ENCODE measurements at places on chromosomes 5 and 9.

- no peaks in the 10 kb centered on the region for H3K4me1 ChIP-seq
- no peak for DNase-seq
- peaks cover 7% of the 10 kb centered on the region for H3K27me3 ChIP-seq
- no peaks in the 10 kb centered on the region for H3K36me3 ChIP-seq
- no peak overlapping the region for H3K4me3 ChIP-seq
Observed at GRCh38 chr9:83197591-83197990, 134.6 kb upstream of the RASEF start.

- no peaks in the 10 kb centered on the region for H3K27me3 ChIP-seq
- no peaks in the 10 kb centered on the region for H3K36me3 ChIP-seq
- H3K4me1 ChIP-seq, result no peaks in the 10 kb centered on the region
- H3K4me3 ChIP-seq, result no peak overlapping the region
- DNase-seq, result no peak
Observed at GRCh38 chr5:90909101-90909503, 350.5 kb downstream of the ADGRV1 start.

GRCh38 chr5:112415552-112415951, 3.5 kb downstream of the EPB41L4A start:
- no peaks in the 10 kb centered on the region for H3K27me3 ChIP-seq
- no peak overlapping the region for H3K27ac ChIP-seq
- H3K4me3 ChIP-seq, result no peak overlapping the region
- no peaks in the 10 kb centered on the region for H3K36me3 ChIP-seq
- peaks cover 37% of the 10 kb centered on the region for H3K4me1 ChIP-seq

- H3K27me3 ChIP-seq, result no peaks in the 10 kb centered on the region
- H3K27ac ChIP-seq, result no peak overlapping the region
- no peak for DNase-seq
- H3K36me3 ChIP-seq, result peaks cover 25% of the 10 kb centered on the region
Observed at GRCh38 chr9:125436613-125437443, 175.2 kb downstream of the GAPVD1 start.

DNA sequence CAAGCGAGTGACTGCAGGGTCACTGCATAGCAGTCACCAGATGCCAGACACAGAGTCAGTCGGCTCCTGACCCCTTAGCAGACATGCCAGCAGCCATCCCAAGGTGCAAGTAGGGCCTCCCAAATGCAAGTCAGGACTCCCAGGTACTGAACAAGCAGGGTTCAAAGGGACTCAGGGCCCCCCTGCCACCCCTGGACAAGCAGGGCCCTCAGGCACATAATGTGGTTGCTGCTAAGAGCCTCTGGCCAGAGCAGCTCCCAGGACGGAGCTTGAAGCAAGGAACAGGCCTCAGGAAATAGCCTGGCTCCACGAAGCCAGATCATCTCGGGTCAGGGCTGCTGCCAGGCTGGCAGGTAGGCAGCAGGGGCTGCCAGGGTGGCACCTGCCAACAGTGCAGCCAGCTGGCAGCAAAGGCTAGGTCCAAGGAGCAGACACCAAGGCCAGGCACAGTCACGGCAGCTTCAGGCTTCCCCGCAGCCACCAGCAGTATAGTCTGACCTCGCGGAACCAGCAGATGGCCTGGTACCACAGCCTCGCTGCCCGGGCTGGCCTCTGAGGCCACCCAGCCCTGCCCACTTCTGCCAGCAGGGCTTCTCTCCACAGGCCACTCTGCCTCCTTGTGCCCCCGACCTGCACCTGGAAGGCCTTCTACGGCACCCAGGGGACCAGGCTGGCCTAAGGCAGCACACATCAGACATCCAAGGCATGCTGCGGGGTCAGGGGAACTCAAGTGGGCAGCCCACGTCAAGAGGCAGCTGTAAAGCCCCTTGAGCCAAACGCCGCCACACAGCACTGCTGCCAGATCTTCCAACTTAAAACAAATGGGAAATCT, 7.4 kb downstream of the EEIG1 start:
- H3K27ac ChIP-seq, result peak overlapping the region; percentile 95
- H3K36me3 ChIP-seq, result no peaks in the 10 kb centered on the region
- no peak for DNase-seq
- H3K4me3 ChIP-seq, result peak overlapping the region; percentile 91

DNA sequence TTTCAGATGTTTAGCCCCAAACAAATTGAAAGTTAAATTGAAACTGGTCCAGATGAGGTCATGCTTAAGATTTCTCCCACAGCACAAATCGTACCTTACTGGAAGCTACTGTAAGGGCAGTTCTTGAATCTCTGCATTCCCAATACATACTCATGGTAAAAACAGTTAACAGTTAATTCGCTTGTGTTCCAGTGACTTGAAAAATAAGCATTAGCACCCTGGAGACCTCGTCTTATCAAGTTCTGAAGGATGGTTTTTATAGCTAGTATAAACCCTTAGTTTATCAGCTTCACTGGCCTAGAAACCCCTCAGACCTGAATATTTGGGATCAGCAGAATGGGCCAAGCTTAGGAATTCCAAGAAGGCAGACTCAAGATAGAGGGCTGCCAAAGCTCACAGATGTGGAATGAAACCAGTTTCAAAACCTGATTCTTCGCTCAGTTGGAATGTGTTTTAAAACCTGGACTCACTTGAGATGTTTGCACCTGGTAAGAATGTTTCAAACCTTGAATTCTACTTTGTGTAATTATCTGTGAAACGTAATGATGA, 103.6 kb downstream of the C9orf152 start:
- no peak overlapping the region for H3K27ac ChIP-seq
- no peak overlapping the region for H3K4me3 ChIP-seq
- no peaks in the 10 kb centered on the region for H3K36me3 ChIP-seq
- no peaks in the 10 kb centered on the region for H3K27me3 ChIP-seq

- H3K4me3 ChIP-seq, result no peak overlapping the region
- no peak for DNase-seq
- peak overlapping the region; percentile 41 for H3K27ac ChIP-seq
- no peaks in the 10 kb centered on the region for H3K36me3 ChIP-seq
- peaks cover 12% of the 10 kb centered on the region for H3K4me1 ChIP-seq
Observed at GRCh38 chr5:126414874-126415502, 8.2 kb upstream of the GRAMD2B start.

- no peak for DNase-seq
- H3K4me1 ChIP-seq, result peaks cover 12% of the 10 kb centered on the region
- H3K27ac ChIP-seq, result no peak overlapping the region
- no peaks in the 10 kb centered on the region for H3K27me3 ChIP-seq
Observed at GRCh38 chr9:121447321-121447834, 52.3 kb downstream of the GGTA1 start.

GRCh38 chr9:86128235-86128822, 29.0 kb upstream of the GOLM1 start:
- DNase-seq, result no peak
- no peak overlapping the region for H3K4me3 ChIP-seq
- no peaks in the 10 kb centered on the region for H3K27me3 ChIP-seq
- no peak overlapping the region for H3K27ac ChIP-seq
- no peaks in the 10 kb centered on the region for H3K4me1 ChIP-seq

DNA sequence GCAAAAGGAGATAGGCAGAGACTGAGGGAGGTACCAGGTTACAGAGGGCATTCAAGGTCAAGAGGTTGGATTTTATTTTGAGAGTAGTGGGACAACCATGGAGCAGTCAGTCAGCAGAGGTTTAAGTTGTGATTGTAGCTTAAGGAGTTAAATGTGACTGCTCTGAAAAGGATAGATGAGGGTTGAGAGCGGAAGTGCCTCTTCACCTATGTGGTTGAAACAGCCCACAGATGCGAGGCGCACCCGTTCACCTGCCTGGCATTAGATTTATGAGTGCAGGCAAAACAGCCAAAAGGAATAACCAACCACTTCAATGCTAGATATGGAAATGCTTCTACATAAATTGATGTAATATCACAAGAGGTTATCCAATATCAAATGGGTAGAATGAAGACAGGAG, 8.4 kb downstream of the ZNF474 start:
- no peak for DNase-seq
- no peak overlapping the region for H3K4me3 ChIP-seq
- H3K27me3 ChIP-seq, result no peaks in the 10 kb centered on the region
- H3K4me1 ChIP-seq, result no peaks in the 10 kb centered on the region
- H3K36me3 ChIP-seq, result no peaks in the 10 kb centered on the region
- no peak overlapping the region for H3K27ac ChIP-seq

DNA sequence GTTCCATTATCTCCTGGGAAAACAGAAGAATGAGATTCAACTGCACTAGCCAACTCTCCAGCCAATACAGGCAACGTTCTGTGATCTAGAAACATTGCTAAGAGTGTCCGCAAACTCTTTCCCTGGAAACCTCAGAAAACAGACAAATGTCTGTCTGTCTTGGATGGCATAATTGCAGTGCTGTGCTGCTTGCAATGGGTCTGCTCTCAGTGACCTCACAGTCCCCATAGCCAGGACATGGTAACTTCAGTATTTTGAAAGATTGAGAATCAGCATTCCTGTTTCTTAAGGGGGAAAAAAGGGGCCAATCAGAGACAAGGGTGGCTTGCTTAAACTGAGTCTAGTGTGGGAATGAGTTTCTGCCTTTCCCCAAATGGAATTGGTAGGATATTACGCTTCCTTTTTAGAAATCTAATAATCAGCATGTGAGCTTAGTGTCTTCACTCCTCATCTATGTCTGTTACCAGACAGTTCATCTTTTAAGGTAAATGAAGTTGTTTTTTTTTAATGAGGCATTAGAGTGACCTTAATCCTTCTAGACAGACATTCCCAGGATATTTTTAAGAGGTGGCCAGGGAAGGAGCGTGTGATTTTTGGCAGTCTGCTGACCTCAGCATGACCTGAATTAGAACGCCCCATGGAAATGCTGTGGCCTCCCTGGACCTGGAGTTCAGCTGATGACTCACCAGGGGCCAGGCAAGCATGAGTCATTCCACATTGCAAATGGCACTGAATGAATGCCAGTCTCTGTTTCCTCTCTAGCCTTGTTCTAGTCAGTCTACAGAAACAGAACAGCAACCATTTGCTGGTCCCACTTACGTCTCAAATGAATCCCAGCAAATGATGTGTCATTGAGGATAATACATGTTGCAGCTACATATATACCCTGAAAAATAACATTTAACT, 210.2 kb upstream of the ACTBL2 start:
- H3K36me3 ChIP-seq, result no peaks in the 10 kb centered on the region
- H3K4me1 ChIP-seq, result peaks cover 51% of the 10 kb centered on the region
- H3K27me3 ChIP-seq, result no peaks in the 10 kb centered on the region
- H3K4me3 ChIP-seq, result no peak overlapping the region
- H3K27ac ChIP-seq, result peak overlapping the region; percentile 42

DNA sequence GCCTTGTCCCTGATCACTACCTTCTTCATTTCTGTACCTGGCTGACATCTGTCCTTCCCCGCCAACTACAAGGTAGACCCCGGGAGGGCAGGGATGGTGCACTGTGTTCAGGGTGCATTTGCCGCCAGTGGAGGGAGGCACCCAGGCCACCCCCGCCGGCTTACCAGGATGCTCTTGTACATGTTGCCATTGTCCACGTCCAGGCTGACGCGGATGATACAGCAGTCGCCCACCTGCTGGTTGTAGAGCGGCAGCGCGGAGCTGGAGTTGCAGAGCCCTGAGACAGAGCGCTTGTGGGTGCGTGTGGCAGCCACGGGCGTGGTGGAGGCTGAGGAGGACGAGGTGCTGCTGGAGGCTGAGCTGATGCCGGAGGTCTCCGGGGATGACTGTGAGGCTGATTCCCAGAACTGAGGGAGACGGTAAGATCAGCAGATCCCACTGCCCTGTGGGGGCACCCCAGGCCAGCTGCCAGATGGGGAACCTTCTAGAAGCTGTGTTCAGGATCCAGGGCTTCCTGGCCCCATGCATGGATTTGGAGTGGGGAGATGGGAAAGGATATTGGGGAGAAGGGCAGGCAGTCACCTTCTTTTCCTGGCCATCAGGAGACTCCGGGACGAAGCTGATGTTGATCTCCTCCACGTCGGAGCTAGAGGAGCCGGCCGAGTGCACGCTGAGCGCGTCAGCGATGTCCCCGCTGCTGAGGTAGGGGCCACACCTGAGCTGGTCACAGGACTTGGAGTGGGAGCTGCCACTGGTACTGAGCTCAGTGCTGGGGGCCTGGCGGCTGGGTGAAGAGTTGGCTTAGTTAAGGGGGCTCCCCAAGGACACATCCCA, 19.5 kb downstream of the RALGDS start:
- no peak for DNase-seq
- H3K4me1 ChIP-seq, result peaks cover 9% of the 10 kb centered on the region
- no peak overlapping the region for H3K4me3 ChIP-seq
- H3K36me3 ChIP-seq, result peaks cover 100% of the 10 kb centered on the region

DNA sequence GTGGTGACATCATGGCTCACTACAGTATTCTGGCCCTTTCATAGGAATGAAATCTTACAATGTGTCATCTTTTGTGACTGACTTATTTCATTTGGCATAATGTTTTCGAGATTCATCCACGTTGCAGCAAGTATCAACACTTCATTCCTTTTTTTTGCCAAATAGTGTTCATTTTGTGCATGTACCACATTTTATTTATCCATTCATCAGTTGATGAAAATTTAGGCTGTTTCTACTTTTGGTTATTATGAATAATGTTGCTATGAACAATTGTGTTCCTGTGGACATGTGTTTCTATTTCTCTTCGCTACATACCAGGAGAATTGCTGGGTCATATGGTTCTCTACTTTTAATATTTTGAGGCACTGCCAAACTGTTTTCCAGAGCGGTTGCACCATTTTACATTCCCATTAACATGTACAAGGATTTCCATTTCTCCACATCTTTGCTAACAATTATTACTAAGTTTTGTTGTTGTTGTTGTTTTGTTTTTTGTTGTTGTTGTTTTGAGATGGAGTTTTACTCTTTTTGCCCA, 43.5 kb downstream of the RMI1 start:
- no peaks in the 10 kb centered on the region for H3K4me1 ChIP-seq
- no peak overlapping the region for H3K27ac ChIP-seq
- H3K4me3 ChIP-seq, result no peak overlapping the region
- no peaks in the 10 kb centered on the region for H3K36me3 ChIP-seq
- no peaks in the 10 kb centered on the region for H3K27me3 ChIP-seq
- DNase-seq, result no peak

- H3K4me3 ChIP-seq, result no peak overlapping the region
- no peaks in the 10 kb centered on the region for H3K36me3 ChIP-seq
- H3K27me3 ChIP-seq, result no peaks in the 10 kb centered on the region
- H3K4me1 ChIP-seq, result no peaks in the 10 kb centered on the region
- H3K27ac ChIP-seq, result no peak overlapping the region
- DNase-seq, result no peak
Observed at GRCh38 chr9:98846081-98846480, 38.6 kb downstream of the GALNT12 start.

DNA sequence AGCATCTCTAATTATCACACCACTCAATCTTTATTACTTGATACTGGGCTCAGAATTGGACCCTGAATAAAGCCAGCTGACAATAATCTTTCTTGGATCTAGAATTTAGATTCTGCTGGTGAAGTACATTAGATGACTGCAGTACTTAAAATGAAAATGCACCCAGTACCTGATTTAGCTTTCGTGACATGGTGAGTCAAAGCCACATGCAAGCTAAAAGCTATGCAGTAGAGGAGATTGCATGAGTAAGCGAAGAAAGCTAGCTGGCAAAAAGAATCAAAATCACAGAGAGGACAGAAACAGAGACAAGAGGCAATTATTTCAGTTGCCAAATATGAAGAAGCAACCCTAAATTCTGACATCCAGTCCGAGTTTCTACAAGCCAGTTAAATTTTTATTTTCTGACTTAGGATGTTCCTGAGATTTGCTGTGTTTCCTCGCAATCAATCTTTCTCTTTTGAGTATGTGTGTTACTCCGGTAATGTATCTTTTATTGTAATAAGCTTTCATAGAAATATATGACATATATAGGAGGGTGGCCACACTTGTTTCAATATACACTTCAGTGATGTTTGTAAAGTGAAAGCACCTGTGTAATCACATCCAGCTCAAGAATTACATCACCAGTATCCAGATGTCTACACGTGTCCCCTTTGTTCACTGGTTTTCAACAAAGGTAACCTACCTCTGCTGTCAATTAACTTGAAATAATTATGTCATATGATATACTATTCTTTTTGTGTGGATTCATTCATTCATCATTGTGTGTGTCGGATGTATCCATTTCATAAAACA, 101.7 kb downstream of the CDH18 start:
- no peaks in the 10 kb centered on the region for H3K4me1 ChIP-seq
- no peaks in the 10 kb centered on the region for H3K36me3 ChIP-seq
- H3K27me3 ChIP-seq, result no peaks in the 10 kb centered on the region
- DNase-seq, result no peak
- H3K27ac ChIP-seq, result no peak overlapping the region
